ENCODE measurements at places on chromosomes 1 and 21.

- DNase-seq, result no peak
These were observed 95.7 kb upstream of the GCLM start for GRCh38 chr1:94004924-94005323.

DNA sequence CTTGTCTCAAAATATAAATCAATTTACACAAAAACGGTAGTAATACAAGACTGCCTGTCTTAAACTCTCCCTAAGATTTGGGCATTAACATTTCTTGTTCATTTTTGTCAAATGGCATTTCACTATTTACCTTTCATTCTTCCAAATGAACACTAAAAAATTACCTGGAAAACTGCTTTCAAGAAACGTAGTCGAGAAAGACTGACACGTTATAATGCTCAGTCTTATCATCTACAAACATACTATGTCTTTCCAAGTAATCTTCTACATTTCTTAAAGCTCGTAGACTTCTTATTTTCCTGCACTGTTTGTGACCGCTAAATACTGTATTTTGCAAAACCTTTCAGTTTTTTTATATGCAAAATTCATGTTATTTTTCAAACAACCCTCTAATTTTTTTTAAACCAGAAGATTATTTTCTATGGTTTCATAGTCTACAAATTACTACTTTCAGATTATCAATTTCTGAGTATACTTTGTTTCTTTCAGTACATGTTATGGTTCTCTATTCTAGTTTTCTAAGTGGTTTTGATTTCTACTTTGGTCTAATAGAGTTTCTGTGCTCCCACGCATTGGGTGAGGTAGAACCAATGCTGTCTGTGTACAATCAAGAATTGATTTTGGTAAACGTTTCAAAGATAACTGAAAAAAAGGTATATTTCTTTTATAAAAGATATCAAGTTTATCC, 336.4 kb downstream of the SMYD3 start:
- no peak for DNase-seq

GRCh38 chr1:66644331-66644730, 107.9 kb upstream of the DYNLT5 start:
- no peak for DNase-seq

DNA sequence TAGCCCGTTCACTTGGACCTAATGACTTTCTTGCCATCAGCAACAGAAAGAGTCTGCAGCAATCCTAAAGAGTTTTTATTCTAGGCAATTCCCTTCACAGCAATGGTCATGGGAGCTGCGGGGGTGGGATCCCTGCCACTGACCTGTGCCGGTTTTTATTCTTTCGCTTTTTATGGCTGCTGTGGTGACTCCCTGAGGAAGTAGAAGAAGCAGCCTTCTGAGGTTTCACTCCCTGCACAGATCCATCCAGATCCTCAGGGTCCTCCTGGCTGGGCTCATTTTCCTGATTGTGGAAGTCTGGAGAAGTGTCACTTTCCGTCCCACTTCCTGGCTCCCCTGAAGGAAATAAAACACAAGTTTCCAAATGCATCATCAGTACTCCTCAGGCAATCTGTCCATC, 12.9 kb downstream of the MEAF6 start:
- DNase-seq, result no peak

GRCh38 chr1:59422921-59423575, 126.2 kb downstream of the FGGY start:
- DNase-seq, result no peak

DNA sequence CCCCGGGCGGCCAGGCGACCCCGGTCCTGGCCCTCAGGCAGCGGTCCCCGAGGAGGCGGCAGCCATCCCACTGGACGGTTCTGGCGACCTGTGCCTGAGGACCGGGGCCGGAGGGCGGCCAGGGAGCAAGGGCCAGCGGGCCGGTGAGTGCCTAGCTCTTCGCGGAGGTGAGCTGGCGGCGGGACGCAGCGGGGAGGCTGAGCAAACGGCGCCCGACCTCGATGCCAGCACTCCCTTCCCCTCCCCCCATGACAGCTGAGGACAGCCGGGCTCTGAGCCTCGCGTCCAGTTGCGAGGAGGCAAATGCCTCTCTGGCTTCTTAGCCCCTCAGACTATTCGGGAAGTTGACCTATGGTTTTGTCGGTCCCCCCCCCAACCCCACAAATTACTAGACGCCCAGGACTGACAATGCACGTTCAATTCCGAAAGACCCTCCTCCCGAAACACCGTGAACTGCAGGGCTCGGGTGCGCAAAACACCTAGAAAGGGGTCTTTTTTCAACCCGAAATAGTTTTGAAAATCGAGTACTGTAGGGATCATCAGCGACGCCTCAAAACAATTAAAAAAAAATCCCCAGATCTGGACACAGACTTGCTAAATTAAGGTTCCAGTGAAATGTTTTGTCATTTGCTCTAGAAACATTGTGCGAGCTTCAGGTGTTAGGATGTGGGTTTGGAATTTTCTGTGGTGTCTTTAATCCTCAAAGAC, 8.3 kb downstream of the CDKN2C start:
- peak; percentile 70 for DNase-seq

- DNase-seq, result no peak
These were observed 21.7 kb downstream of the XCL1 start for GRCh38 chr1:168598125-168598524.

GRCh38 chr1:19220991-19221390, 10.9 kb upstream of the UBR4 start:
- DNase-seq, result no peak

DNA sequence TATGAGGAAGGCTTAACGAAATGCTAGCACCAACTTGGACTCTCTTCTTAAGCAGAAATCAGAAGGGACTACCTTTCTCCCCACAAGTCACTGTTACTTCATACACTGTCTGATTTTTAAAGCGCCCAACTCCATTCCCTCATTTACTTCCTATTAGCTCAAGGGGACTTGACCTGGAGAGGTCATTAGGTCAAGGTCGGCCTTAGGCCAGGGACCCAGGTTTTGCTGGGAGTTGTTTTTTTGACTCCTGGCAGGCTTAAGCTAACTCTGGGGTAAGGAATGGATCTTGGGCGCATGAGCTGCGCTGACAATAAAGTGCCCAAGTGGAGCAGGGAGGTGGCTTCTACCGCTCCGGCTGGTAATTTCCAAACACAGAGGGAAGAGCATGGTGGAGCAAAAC, 16.8 kb downstream of the ADAR start:
- no peak for DNase-seq

GRCh38 chr1:2204415-2205190, 10.0 kb upstream of the FAAP20 start:
- DNase-seq, result peak; percentile 66

GRCh38 chr1:4805987-4806386, 151.6 kb downstream of the AJAP1 start:
- no peak for DNase-seq

DNA sequence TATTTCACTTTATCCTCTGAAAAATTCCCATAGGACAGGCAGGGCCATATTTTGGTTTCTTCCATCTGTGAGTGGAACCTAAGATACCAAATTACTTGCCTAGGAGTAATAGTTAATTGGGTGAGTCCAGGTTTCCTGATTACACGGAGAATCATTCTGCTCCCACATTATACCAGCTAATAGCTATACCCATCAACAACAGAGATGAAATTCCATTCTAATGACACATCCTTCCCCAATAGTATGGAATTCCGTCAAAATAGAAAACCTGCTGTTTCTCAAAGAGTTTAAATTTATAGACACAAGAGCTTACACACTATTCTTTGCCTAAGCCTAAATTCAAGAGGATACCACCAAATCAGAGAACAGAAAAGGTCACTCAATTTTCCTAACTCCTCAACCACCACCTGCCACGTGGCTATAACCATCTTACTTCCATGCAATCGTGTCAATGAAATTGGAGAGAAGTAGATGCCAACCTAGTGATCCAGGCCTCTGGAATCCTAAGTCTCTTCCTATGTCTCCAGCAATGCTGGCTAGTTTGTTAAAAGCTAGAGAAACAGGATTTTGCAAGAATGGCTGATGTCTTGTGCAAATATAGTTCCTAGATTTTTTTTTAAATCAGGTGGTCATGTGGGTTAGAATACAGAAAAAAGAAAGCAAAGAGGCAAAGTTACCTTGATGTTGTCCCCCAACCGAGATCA, 6.2 kb downstream of the PPT1 start:
- no peak for DNase-seq

DNA sequence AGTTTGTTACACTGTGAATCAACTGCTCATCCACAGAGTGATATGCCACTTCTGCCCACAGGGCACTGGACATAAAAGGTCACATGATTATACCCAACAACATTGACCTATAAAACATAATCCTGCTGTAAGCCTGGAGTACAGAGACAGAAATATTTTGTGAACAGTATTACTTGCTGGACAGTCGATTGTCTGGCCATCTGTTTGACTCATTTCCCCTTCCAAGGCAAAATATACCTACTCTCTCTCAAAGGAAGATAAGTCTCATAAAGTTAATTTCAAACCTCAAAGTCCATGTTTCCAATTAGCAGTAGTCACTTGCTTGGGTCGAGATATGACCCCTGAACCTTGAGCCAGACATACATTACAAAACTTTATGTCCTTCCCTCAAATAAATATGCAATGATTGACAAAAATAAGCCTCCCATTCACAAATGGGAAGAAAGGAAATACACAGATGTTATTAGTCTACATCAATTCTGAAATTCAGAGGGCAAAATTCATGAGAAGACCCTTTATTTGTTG, 39.3 kb upstream of the RGS18 start:
- no peak for DNase-seq

DNA sequence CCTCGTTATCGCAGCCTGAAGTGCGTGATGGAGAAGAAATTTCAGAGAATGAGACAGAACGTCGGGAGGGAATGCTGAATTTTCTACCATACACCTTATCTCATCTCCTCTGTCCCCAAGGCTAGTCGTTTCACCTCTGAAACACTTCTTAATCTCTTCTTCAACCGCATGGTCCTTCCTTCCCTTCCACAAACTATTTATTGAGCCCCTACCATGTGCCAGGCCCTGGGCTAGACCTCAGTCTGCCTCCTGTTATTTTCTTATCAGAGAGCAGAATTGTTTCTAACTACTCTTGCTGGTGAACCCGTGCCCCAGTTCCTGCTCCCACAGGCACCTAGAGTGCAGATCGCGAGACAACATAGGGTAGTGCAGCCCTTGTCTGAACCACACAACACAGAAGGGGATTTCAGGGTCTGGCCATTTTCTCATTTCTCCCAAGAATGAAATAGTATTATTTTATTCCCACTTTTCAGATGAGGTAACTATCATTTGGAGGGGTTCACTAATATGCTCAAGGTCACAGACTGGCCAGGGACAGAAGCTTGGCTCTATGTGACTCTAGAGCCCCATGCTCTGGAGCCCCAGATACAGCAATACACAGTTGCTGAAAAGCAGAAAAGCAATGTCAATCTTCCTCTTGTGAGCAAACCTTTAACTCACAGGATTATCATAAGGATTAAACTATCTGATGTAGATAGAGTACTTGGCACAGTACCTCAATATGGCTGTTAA, 598 bp upstream of the ADIPOR1 start:
- DNase-seq, result no peak

- no peak for DNase-seq
These were observed 61.5 kb downstream of the ADARB1 start for GRCh38 chr21:45135868-45136267.

GRCh38 chr21:44819283-44820243, 1.7 kb upstream of the SUMO3 start:
- DNase-seq, result no peak

- DNase-seq, result no peak
These were observed 1.8 kb upstream of the GBP5 start for GRCh38 chr1:89274411-89274857.

DNA sequence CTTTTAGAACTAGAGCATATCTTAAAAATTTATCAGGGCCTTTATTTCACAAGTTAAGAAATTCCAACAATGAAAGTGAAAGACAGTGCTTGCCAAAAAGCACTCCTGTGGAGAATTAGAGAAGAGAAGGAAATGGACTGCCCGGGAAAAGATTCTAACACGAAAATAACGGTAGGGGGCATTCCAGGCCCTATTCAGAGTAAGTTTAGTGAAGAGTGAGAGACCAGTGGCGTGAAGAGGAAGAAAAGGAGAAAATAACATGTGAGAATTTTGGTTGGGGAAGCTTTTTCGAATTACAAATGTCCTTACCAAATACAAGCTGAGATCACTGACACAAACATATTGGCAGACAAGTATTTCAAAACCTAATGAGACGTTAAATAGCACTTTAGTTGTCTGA, 38.4 kb upstream of the RBM34 start:
- no peak for DNase-seq

GRCh38 chr1:47993416-47993740, 3.8 kb downstream of the TRABD2B start:
- DNase-seq, result no peak

- no peak for DNase-seq
These were observed 143.4 kb upstream of the HOOK1 start for GRCh38 chr1:59671066-59671952.

DNA sequence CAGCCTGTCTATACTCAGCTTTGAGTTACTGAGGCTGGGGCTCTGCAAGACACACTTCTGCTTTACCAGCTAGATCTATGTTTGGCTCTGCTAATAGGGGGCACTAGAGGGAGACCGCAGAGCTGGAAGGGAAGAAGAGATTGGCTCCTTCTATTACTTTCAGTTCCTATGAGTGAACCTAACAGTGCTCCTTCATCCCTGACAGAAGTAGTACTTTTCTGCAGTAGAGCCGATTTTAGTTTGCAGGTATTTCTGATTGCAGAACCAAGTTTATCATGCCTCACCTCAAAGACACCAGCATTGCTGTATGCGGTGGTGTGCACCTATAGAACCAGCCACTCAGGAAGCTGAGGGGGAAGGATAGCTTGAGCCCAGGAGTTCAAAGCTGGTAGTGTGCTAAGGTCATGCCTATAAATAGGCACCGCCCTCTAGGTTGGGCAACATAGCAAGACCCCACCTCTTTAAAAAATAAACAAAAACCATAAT, 5.7 kb upstream of the ZDHHC18 start:
- DNase-seq, result peak; percentile 77

- no peak for DNase-seq
These were observed 187.0 kb downstream of the ETS2 start for GRCh38 chr21:38992737-38993136.

DNA sequence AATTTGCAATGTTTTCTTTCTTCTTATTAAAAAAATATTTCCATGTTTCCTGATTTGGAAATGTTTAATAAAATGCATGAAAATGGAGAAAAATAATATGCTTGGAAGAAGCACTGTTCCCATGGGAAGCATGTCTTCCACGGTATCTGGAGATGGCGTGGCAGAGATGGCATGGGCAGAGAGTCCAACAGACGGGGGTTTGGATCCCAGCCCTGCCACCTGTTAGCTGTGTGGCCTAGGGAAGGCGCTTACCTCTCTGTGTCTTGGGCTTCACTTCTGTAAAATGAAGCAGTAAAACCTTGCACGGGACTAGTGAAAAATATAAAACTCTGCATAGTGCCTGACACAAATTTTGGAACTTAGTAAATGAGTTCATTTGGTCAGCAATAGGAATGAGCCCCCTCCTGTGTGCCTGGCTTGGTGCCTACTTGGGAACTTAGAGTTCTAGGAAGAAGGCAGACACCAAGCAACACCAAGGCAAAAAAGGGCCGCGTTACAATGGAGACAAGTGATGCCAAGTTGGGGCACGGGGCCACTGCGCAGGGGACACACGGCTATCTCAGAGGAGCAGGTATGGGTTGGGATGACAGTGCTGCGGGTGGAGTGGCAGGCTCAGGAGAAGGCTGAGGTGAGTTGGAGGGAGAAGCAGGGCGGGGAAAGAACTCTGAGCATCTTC, 124.2 kb downstream of the KCNN3 start:
- no peak for DNase-seq

All from HL-60 (cell line).